ENCODE measurements at places on chromosomes 7 and 10.

- DNase-seq, result no peak
These were observed 283.7 kb upstream of the PODXL start for GRCh38 chr7:131839967-131840690.

DNA sequence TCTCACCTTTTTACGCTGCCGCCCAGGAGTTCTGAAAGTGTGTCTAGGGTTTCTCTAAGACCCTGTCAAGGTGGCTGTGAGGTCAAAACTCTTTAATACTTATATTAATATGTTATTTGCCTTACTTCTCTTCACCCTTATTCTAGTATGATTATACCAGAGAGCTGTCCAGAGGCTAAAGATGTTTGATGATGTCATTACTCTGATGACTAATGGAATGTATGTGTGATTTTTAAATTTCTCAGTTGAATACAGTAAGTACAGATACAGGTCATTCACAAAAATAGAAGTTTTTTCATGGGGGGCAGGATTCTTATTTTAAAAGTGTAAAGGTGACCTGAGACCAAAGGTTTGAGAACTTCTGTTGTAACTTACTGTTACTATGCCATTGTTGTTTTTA, 150.6 kb upstream of the FOXP2 start:
- DNase-seq, result no peak

- DNase-seq, result no peak
These were observed 3.5 kb downstream of the JAKMIP3 start for GRCh38 chr10:132069122-132069848.

DNA sequence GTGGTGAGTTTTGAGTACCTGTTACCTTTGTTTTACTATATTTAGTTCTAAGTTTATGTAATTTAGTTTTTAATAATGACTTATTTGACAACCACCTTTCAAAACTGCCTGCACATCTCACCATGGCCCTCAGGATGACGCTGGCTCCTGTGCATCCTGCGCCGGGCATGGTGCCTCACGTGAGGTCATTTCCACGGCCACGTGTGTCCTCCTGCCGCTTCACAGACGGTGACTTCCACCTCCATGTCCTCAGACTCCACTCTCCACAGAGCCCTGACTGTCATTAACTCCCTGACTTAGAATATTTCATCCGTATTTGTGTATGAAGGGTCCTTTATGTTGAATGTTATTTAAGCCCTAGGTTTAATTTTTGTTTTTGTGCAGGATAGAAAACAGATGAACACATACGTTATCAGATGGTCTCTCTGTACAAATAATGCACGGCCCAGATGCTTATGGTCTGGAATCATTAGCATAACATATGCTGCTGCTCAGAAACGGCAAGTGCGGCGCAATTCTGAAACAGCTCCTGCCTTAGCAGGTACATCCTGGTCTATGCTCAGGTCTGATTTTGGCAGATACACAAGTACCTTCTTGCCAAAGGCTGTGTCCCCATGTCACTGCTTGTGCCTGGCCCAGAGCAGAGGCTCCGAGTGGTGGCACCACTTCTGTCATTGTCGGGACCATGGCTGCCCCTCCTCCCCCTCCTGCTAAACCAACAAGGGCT, 155.8 kb downstream of the WDR37 start:
- no peak for DNase-seq

GRCh38 chr7:36057323-36057722, 95.7 kb upstream of the EEPD1 start:
- no peak for DNase-seq
